NCI-H748 treated with DMSO at 0.1 percent for 48 hours (cell line): ENCODE measurements at places on chromosomes 13 and 19.

GRCh38 chr13:46675016-46675415, 121.9 kb downstream of the ESD start:
- peak; percentile 90 for DNase-seq

DNA sequence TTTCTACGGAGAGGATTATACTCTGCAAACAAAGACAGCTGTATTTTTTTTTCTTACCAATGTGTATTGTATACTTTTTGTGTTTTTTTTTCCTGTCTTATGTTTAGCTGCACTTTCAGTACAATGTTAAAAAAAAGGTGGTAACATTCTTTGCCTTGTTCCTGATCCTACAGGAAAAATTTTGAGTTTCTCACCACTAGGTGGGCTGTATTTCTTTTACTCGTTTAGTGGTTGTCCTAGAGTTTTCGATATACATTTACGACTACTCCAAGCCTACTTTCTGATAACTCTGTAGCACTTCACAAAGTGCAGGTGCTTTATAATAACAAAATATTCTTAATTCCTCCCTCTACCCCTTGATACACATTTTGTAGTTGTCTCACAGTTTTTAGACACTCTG, 652.2 kb downstream of the UQCRFS1 start:
- DNase-seq, result no peak

DNA sequence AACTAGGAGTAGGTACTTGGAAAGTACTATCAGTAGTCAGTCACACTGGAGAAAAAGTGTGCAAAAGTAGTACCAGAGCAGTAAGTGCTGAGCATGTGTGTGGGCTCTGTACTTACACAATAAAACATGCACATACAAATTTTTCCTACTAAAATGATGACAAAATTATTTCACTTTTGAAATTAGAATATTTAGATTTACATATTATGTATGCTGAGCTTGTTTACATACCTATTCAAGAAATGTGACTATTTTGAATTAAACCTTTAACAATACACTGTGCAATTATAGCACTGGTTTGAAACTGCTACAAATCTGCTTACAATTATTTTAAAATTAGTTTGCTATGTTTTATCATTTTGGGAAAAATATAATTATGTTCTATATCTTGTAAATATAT, 2781.6 kb upstream of the PCDH20 start:
- no peak for DNase-seq

DNA sequence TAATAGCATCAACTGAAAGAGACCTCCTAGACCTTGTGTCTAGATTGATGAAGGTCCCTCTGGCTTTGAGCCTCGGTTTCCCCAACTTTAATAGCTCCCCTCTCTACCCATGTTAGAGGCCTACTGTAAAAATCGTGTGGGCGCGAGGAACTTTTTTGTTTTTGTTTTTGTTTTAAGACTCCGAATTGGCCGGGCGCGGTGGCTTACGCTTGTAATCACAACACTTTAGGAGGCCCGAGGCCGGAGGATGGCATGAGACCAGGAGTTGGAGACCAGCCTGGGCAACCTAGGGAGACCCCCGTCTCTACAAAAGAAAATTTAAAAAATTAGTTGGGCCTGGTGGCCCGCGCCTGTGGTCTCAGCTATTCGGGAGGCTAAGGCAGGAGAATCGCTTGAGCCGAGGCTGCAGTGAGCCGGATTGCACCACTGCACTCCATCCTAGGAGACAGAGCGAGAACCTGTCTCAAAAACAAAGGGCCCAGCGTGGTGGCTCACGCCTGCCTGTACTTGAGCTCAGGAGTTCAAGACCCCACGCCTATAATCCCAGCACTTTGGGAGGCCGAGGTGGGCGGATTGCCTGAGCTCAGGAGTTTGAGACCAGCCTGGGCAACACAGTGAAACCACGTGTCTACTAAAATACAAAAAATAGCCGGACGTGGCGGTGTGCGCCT, 858 bp upstream of the PPP6R1 start:
- no peak for DNase-seq

- DNase-seq, result no peak
Measured at GRCh38 chr13:26058704-26059103, 6.9 kb upstream of the SHISA2 start.

GRCh38 chr19:52722062-52723003, 12.5 kb downstream of the ZNF611 start:
- no peak for DNase-seq

- peak; percentile 31 for DNase-seq
Measured at GRCh38 chr13:53010374-53011105, 18.1 kb upstream of the OLFM4 start.

- DNase-seq, result peak; percentile 64
Measured at GRCh38 chr13:21176982-21177284, 475 bp downstream of the MRPL57 start.
